Stimulated activated CD4-positive, alpha-beta T cell treated with anti-CD3 and anti-CD28 coated beads, Interleukin-4, amount 100 ng/mL, for 48 hours (primary cell): ENCODE measurements at places on chromosomes 12 and 14.

- no peak for DNase-seq
These were observed 89.3 kb upstream of the RAP1B start for GRCh38 chr12:68521321-68521839.

- no peak for DNase-seq
These were observed 150.9 kb upstream of the SLC38A2 start for GRCh38 chr12:46523446-46523845.

GRCh38 chr14:52692248-52692962 lies 3.0 kb downstream of the ERO1A start:
- no peak for DNase-seq

DNA sequence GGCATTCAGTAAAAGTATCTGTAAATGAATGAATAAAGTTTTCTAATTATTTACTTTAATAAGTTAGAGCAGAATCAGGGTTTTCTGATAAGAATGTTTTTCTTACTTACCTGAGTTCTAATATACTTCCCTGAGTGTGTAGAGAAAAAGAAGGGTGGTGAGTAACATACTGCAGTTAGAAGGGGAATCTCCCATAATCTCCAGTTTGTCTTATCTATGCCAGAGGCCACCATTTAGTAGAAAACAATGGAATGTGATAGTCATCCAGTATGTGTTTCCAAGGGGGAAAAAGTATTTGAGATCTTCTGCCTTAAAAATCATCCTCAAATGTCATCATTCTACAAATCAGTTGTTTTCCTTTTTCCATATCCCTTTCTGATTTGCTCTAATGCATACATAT lies 56.5 kb upstream of the PAWR start:
- DNase-seq = no peak

DNA sequence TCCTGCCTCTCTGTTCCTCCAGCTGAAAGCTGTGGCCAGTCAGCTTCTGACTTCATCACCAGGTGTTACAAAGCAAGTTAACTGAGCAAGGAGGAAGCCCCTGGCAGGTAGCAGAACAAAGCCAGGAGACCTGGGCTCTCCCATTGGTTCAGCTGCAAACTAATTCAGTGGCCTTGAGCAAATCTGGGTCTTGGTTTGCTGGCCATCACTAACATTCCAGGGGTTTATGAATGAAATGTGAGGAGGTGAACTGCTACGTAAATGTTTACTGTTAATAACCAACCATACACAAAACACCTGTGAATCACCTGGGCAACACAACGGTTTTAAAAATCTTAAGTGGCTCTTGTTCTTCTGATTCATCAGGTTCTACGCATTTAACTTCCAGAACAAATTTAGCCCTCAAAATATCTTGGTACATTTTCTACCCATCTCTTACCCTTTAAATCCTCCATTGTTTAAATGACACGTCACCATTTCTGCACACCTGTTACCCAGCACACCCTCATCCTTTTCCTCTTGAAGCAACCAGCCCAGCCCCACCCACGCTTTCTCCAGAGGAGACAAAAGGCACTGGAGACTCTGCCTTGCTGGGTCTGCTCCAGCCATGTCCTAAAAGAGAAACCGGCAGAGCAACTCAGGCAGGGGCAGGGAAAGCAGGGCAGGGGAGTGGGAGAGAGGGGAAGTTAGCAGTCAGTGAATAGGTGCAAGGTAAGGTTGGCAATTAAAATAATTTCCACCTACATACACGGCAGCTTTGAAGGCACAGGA lies 49.3 kb upstream of the TSPAN11 start:
- DNase-seq = no peak

- DNase-seq = no peak
These were observed 123.9 kb downstream of the PRMT8 start for GRCh38 chr12:3614806-3615466.

DNA sequence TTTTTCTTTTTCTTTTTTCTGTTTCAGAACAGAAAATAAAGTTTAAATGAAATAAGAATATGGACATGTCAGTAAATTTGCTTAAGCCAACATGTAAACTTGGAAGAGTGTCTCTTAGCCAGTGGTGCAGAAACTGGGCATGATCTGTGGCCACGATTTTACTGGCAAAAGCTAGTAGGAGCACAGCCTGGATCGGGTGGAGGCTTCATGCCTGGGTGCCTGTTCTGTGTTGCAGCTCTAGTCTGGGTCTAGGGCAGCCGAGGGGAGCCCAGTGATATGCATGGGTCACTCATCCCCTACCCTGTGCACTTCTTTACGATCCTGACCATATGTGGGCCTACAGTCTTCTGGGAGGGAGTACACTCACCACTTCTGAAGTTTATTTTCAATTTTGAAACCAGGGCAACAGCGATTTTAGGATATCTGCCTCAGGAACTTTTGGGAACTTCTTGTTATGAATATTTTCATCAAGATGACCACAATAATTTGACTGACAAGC lies 45.6 kb upstream of the SMCO2 start:
- no peak for DNase-seq

DNA sequence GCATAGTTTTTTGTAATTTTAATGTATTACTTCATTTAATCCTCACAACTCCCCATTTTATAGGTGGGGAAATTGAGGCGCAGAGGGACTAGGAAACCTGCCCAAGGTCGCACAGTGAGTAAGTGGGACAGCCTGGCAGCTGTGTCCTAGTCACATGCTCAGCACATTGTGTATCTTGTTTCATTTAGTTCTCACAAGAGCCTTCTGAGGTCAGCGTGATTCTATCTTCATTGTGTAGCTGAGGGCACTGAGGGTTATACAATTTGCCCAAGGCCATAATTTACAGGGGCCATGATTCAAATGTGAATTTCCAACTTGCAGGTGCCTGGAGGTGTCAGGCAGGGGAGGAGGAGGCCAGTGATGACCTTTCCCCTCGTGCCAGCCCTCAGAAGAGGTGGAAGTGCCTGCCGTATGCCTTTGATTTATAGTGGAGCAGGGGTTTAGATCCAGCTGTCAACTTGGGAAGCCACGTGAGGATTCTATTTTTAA lies 30.3 kb upstream of the SMOC1 start:
- no peak for DNase-seq

- no peak for DNase-seq
These were observed 800.2 kb upstream of the LRFN5 start for GRCh38 chr14:40806471-40806870.

- no peak for DNase-seq
These were observed 57.9 kb upstream of the KCNA5 start for GRCh38 chr12:4985820-4986219.

DNA sequence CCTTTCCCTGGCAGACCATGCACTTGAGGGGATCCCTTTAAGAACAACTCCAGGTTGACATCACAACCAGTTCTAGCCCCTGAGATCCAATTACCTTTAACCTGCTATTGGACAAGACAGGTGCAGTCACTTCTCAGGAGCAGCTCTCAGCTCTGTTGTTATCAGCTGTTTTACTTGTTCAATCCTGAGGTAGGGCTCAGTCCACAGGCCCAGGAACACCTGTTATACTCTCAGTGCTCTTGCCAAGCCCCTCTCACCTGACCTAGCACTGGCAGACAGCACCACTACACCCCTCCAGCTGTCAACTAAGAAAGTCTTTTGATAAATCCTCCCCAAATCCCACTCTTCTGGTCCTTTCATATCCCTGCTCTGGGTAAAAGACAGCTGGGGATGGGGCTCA lies 163.9 kb upstream of the TMTC2 start:
- no peak for DNase-seq

GRCh38 chr14:65403231-65403630 lies 9.3 kb upstream of the FUT8 start:
- no peak for DNase-seq

DNA sequence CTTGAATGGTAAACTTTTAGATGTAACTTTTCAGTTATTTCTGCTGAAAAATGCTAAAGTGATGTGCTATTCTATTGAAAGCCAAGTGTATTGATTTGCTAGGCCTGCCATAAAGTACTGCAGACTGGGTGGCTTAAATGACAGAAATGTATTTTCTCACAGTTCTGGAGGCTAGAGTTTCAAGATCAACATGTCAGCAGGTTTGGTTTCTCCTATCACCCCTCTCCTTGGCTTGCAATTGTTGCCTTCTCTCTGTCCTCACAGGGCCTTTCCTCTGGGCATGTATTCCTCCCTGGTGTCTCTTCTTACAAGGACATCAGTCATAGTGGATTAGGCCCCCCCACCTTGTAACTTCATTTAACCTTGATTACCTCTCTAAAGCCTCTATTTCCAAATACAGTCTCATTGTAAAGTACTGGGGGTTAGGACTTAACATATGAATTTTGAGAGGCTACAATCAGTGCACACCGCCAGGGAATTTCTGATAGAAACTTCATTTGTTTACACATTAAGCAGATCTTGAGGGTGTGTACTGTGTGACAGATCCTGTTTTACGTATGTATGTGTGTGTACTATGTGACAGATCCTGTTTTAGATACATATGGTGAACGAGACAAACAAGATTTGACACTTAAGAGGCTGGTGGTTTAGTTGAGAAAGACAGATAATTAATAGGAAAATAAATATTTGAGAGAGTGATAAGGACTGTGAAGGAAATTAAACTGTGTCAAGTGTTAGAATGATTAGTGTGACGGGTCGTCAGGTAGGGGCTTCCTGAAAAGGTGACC lies 49.5 kb downstream of the ADIPOR2 start:
- DNase-seq = no peak

DNA sequence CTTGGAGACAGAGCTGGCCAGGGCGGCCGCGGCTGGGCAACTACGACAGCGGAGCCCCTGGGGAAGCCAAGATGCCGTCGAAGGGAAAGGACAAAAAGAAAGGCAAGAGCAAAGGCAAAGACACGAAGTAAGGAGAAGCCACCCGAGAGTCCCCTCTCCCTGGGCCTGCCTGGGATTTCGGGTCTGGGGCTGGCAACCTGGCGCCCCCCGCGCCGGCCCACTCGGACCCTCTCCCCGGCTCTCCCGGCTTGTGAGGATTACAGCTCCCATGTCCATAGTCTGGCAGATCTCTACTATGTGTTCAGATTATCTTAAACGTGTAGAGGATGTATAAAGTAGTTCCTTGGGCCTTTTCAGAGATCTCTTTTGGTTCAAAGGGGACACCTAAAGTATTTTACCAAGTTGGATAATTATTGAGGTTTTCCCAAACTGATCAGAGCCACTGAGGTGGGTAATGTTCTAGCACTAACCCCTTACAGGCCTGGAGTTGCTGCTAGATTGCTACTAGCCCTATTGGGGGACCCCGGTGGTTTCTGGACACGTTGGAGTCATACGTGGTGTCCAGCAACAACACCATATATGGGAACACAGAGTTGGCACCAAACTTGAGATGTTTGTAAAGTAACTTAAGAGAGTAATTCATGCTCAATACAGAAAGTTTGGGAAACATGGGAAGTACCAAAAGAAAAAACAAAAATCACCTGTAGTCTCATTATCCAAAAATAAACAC lies 424 bp downstream of the BBOF1 start:
- no peak for DNase-seq

- DNase-seq = no peak
These were observed 153.3 kb downstream of the SLCO1B3 start for GRCh38 chr12:20963762-20964161.

- no peak for DNase-seq
These were observed 160.1 kb downstream of the BRMS1L start for GRCh38 chr14:35986219-35986573.

- DNase-seq = no peak
These were observed 286.4 kb downstream of the NELL2 start for GRCh38 chr12:44589697-44590096.

DNA sequence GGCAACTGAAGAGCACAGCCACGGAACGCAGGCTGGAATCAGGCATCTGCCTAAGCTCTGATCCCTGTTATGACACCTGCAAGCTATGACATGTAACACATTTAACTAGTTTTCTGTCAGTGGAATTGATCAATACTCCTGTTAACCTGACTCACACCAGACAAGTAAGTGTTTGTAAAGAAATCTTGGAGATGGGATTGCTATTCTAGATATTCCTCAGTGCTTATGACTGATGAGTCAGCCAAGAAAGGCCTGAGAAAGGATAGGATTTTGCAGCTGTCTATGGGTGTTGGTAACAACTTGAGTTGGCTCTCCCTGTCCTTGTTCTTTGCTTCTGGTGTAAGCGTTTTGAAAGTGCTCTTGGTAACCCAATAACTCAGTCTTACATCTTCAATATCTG lies 110.5 kb downstream of the GPR135 start:
- DNase-seq = no peak

DNA sequence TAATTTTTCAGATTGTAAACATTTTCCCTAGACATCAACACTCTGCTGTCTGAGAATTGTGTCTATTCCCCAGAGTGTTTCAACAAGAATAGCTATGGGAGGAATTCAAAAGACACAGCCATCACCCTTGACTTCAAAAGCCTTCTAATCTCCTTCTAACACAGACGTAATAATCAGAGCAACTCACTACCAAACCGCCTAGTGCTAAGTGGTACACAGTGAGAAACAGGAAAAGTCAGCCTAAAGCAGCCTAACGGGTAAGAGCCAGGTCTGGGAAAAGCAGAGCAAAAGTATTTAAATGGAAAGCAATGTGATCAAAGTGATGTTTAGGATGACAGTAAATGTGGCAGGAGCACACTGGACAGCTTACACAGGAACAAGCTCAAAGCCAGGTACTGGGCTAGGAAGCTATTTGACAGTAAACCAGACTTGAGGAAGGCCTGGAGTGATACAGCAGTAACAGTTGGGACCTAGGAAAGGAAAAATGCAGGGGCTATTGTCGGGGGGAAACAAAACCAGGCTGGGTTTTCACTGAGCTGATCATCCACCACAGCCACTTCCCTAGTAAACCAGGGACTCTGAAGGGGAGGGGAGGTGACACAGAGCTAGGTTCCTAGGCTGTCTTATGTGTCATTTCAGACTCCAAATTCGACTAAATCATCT lies 29.4 kb downstream of the CORO1C start:
- DNase-seq = no peak

DNA sequence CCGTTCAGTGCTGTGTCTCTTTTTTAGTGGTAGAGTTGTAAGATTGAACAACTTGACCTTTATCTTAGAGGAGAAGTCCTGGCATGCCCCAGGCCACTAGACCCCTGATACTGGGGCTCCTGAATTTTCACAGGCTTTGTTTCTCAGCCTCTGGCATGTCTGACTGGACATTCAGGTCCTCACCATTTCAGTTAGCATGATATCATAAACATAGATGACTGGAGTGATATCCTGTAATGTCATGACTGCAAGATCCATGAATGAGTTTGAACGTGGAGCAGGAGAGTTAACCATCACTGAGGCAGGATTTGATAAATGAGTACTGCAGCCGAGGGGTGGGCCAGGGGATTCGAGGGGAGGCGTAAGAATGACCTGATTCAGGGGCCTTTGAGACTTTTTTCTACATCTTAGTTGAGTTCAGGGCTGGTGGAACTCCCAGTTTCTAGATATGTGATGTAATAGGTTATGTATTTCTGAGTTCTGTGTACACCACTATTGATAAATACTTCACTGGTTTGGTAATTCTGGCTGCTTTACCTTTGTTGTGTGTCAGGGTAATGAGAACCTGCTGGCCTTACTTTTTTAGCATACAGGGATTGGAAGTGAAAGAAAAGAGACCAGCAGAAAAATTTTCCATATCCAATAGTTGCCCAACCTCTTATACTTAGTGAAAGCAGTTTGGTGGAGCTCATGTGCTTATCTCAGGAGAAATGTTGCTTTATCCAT lies 217.0 kb downstream of the SYNE2 start:
- DNase-seq = no peak

- peak; percentile 80 for DNase-seq
These were observed 8.9 kb downstream of the VAMP1 start for GRCh38 chr12:6461401-6462233.

GRCh38 chr12:108583991-108584390 lies 13.9 kb downstream of the TMEM119 start:
- no peak for DNase-seq
